ENCODE measurements at places on chromosomes 16 and 17. TPM values are rescaled to one million over a fixed set of nuclear protein-coding genes. Genes with fewer than 3 reads are reported as not detected.

GRCh38 chr17:6713130-6713917, at the start of gene SLC13A5:
Gene SLC13A5 (minus strand): TSS chr17:6713369. CDS start chr17:6713333, 36 bp downstream.
- DNase-seq = peak; percentile 12

Gene CENPX
- 30.1 TPM for total RNA-seq

GRCh38 chr16:24986512-24987303, 28.5 kb downstream of the ARHGAP17 start:
- peak; percentile 90 for DNase-seq

Gene CES1
- 1.4 TPM for total RNA-seq

Gene PGS1
- 26.4 TPM for total RNA-seq

Gene CA7
- not detected for total RNA-seq

Gene ANKS4B
- total RNA-seq = not detected

Gene SPNS1
- 26.0 TPM for total RNA-seq

Gene CD79B
- 1.5 TPM for total RNA-seq

- no peak for DNase-seq
Measured at GRCh38 chr17:78111016-78111726, 17.4 kb downstream of the TMC6 start.

GRCh38 chr16:49312389-49312985, 30.8 kb upstream of the CBLN1 start:
- DNase-seq = no peak

DNA sequence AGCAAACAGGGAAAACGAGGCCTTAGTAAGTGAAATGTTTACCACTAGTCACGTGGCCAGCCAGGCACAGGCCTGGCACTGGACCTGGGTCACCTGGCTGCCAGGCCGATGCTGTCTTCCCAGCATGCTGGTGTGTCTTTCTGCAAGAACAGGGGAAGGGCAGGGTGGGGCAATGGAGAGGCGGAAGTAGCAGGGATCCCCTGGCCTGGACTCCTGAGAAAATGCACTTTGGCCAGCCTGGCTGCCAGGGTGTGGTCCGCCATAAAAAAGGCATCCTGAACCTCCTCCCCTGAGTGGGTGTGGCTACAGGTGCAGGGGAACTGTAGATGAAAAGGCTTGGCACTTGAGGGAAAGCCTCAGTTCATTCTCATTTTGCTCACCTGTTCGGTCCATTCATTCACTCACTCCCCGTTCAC, 1.0 kb upstream of the ANKRD40CL start:
- no peak for DNase-seq

Gene SLFN14
- not detected for total RNA-seq

Gene OR4D1
- not detected for total RNA-seq

GRCh38 chr17:14089179-14089578, 19.9 kb downstream of the COX10 start:
- no peak for DNase-seq

DNA sequence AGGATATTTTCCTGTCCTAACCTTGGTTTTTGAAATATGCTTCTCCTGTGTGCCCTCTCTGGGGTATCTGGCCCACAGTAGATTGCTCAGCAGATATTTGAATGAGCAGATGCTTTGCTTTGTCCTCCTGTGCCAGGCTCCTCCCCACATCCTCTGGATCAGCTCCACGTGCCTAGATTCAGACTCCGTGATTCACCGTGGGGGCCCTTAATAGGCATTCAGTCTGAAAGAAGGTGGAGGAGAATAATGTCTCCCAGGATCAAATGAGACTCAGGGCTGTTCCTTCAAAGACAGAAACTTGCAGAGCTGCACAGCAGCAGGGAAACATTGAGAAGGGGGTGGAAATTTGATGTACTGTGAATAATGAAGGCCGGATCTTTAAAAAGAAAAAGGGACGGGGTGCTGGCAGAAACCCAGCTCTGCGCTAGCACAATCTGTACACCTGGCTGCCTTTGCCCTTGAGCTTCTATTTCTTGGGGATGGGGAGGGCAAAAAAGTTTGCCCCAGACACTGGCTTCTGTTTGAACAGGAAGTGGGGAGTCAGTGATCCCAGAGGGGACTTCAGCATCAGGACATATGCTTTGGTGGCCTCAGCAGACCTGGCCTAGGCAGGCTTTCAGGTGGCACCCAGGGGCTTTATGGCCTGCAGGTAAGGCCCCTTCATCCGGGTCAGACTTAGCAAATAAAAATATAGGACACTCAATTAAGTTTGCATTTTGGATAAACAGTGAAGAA, 15.9 kb upstream of the SLC12A3 start:
- DNase-seq = peak; percentile 70

- no peak for DNase-seq
Measured at GRCh38 chr17:75611851-75612429, 21.3 kb upstream of the SMIM5 start.

- no peak for DNase-seq
Measured at GRCh38 chr17:7428557-7428956, at the start of gene SPEM3. Gene SPEM3 (plus strand): TSS chr17:7428857. CDS start chr17:7428903, 46 bp downstream.

- no peak for DNase-seq
Measured at GRCh38 chr16:30920891-30921290, 2.5 kb upstream of the FBXL19 start.

DNA sequence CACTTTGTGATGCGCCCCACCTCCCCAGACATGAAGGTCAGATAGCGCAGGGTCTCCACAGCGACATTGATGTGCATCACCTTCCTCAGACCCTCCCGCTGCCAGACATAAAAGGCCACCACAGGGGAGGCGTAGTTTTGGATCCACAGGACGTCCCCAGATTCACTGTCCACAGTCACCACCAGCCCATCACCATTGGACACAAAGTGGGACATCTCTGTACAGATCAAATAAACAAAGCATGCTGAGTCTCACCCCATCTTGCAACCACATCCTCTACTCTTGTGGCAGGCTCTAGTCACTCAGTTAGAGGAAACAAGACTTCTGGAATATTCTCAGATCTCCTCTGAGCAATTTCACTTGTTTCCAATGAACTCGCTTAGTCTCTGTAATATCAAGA, 46.3 kb upstream of the ICAM2 start:
- no peak for DNase-seq

DNA sequence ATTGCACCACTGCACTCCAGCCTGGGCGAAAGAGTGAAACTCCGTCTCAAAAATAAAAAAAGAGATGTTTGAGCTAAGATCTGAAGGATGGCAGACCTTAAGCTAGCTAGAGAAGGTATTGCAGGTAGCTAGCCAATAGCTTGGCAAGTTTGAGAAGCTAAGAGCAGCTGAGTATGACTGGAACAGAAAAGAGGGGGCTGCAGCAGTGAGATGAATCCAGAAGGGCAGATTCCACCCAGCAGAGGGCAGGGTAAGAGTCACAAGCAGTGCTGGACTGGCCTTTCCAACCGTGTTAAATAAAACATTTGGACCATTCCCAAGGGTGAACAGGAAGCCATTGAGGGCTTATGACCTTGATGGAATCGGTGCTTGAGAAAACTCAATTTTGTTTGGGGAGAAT, 5.7 kb upstream of the PHAF1 start:
- peak; percentile 41 for DNase-seq

GRCh38 chr16:22775220-22775922, 38.6 kb upstream of the HS3ST2 start:
- no peak for DNase-seq

DNA sequence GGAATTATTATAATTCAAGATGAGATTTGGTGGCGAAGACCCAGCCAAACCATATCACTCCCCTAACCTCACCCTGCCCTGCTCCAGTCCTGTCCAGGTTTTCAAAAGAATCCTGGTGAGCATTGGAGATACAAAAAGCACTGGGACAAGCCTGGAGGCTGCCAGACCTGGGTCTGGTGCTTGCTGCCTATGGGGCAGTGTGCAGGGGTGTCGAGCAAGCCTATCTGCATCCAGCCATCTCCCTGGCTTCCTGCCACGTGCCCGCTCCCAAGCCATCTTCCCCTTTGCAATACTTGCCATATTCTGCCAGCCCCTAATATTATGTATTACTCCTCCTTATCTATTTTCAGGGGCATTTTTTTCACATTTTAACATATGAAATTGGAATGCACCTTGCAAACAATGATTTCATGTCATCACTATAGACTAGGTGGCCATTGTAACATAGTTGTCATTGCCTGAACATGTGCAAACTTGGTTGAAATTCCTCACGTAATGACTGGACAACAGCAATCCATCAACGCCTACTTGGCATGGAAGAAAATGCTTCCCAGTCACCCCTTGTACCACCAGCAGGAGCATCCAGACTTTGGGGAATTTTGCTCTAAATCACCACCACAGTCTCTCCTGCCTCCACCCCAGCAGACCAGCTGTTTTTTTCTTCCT, 8.1 kb upstream of the KDM8 start:
- DNase-seq = no peak

Gene USP43
- total RNA-seq = not detected

- DNase-seq = no peak
Measured at GRCh38 chr16:71536752-71537499, 10.7 kb downstream of the CHST4 start.

DNA sequence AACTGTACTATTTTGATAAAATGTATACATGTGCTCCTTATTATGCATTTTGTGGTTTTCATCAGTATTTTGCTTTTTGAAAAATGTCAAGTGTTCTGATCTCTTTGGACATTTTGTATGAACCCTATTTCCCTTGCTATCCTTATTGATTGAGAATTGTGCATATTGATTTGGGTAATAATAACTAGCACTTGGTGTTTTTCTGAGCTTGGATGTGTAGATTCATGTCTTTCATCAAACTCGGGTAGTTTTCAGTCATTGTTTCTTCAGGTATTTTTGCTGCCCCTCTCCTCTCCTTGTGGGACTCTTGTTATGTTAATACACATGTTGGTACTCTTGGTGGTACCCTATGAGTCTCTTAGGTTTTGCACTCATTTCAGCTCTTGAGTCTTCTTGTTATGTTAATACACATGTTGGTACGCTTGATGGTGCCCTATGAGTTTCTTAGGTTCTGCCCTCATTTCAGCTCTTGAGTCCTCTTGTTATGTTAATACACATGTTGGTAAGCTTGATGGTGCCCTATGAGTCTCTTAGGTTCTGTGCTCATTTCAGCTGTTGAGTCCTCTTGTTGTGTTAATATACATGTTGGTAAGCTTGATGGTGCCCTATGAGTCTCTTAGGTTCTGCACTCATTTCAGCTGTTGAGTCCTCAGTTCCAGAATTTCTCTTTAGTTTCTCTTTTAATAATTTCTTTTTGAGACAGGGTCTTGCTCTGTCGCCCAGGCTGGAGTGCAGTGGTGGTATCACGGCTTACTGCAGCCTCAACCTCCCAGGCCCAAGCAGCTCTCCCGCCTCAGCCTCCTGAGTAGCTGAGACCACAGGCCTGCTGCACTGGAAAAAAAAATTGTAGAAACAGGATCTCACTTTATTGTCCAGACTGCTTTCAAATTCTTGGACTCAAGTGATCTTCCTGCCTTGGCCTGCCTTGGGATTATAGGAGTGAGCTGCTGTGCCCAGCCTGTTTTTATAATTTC, 19.3 kb downstream of the ZNF750 start:
- no peak for DNase-seq

- DNase-seq = no peak
Measured at GRCh38 chr17:27402943-27403342, 53.3 kb upstream of the KSR1 start.

GRCh38 chr16:21233521-21234150, at the start of gene ANKS4B:
Gene ANKS4B (plus strand): TSS chr16:21233699. CDS start chr16:21233738, 39 bp downstream.
- DNase-seq = no peak

- DNase-seq = no peak
Measured at GRCh38 chr17:4161192-4161966, 18.4 kb downstream of the CYB5D2 start.

Gene EVI2B
- total RNA-seq = not detected

Gene PPM1E
- total RNA-seq = not detected

Gene DPEP3
- 0.20 TPM for total RNA-seq

GRCh38 chr17:78555746-78556401, 21.3 kb downstream of the DNAH17 start:
- DNase-seq = no peak

- DNase-seq = no peak
Measured at GRCh38 chr17:66764506-66764905, 70.4 kb upstream of the CACNG5 start.

Gene EVPL
- total RNA-seq = not detected

All from lung microvascular endothelial cell (primary cell).